ENCODE measurements at places on chromosomes 2 and 18.

DNA sequence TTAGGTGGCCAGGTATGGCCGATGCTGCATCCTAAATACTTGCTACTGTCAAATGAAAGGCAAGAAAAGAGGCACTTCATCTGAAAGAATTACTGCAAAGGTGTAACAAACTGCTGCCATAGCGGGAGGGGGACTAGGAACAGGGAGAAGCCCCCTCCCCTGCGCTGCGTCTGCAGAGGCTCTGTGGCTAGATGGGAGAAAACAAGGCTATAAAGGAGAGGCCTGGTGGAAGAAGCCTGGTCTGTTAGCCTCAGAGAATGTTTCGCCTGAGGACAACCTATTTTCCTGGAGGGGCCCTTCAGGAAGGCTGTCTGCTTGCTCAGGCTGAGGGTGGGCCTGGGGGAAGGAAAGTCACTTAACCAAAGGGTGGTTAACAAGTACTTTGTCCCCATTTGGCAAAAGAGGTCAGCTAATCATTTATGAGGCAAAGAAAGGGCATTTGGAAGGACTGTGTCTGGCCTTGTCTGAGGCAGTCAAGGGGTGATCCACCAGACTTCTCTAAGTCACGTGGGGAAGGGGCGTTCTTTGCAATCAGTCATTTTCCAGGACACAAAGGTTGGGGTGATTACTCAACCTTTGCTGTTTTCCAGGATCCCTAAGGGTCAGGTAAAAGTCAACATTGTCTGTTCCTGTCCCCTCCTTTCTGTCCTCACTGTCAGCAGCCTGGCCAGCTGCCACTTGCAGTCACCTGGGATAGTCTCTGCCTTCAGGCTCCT, 103.0 kb upstream of the TMEM200C start:
- DNase-seq, result no peak

GRCh38 chr2:187939180-187939579, 352.5 kb upstream of the GULP1 start:
- DNase-seq, result no peak

- no peak for DNase-seq
Observed at GRCh38 chr2:152466980-152467676, 132.2 kb downstream of the FMNL2 start.

DNA sequence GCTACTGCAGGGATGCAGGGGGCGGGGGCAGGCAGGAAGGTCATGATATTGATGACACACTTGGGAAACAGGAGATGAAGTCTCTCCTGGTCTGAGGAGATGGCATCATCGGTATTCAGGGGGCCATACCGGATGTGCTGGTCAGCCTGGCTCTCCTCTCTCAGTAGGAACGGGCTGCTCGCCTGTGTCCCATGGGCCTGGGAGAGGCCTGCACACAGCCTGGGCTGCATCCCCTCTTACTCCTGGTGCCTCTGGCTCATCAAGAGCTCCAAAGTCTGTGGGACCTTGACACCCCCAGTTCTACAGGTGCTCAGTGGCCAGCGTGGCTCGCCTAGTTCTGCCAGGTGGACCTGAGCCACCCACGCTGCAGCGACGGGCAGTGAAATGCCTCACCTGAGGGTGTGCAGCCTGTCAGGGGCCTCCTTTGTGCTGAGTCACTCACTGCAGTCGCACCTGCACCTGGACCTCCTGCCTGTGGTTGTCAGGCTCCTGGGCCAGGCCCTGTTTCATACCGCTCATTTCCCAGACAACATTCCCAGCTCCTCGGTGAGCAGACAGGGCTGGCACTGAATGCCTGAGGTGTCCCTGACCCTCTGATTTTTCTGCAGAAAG, 18.6 kb upstream of the CNDP1 start:
- no peak for DNase-seq

DNA sequence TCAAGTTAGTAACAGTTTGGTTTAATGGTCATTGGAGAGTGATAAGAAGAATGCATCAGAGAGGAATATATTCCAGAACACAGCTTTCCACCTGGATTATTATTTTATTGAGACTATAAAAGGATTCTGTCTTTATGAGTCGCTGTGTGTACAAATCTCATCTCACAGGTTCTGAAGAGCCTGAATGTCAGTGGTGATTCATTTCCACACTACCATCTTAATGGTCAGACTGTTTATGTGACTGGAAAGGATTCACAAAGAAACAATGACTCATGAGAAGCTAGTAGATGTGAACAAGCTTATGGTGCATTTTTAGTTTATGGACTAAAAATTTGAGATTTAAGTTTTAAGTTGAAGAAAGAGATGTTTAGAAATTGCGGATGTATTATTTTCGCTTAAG, 685.4 kb upstream of the NRXN1 start:
- DNase-seq, result peak; percentile 6

GRCh38 chr2:189566046-189566445, 14.5 kb downstream of the SLC40A1 start:
- DNase-seq, result no peak

DNA sequence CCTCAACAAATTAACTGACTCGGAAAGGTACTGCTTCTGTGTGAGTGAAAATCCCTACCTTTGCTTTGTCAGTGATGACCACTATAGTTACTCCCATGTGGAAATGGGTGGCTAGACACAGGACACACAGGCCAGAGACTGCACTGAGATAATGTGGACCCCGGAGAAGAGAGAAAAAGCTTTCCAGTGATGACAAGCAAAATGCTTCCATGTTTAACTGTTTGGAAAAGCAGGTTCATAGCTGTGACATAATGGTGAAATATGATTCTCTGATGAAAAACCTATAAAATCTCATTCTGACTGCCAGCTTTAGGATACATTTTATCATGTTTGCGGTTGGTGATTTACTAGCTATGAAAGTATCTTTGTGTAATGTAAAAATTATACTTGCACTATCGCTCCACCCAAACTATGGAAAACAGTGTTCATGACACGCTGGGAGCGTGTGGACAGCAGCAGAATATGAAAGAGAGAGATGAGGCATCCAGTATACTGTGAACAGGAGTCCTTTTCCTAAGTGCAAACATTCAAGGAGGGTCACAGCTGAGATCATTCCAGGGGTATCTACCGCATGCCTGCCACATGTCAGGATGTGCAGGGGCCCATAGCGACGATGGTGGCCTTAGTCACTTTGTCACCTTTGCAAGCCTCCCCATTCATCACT, 782.7 kb upstream of the SOX11 start:
- no peak for DNase-seq

- DNase-seq, result peak; percentile 85
Observed at GRCh38 chr18:63367053-63367953, at the start of gene KDSR. TSS of gene KDSR (minus strand) at chr18:63367206. CDS start at chr18:63367118, 88 bp downstream.

- DNase-seq, result no peak
Observed at GRCh38 chr2:203704430-203704829, 2.0 kb upstream of the CD28 start.

DNA sequence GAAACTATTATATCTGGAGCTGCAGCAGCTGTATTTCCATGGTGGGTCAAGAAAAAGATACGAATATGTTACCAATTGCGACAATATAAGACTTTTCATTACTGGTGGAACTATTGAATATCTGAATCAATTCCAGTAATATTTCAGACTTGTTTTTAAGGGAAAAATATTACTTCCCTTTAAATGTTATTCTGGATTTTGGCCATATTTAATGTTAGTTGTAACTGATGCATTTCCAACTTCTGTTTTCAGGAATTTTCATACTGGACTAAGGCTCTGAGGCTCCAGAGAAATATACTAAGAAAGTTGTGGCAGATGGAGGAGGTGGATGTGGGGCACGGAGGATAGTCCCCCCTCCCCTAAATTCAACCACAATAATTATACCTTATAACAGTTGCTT, 555.2 kb upstream of the SETBP1 start:
- no peak for DNase-seq

GRCh38 chr2:94874277-94874997, 3.2 kb downstream of the TEKT4 start:
- DNase-seq, result peak; percentile 84

DNA sequence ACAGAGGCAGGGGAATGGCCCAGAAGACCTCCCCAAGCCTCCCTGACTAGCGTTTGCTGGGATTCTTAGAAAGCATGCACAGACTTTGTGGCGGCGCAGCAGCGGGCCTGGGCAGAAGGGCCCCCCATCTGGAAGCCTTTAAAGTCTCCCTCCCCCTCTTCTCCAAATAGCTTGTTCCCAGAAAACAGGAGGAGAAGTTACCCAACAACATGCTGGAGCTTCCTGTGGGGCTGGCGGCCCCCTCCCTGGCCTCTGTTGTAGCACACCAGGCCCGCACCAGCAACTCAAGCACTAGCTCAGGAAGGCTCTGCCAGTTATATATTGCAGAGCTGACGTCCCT, 334.8 kb downstream of the DYSF start:
- no peak for DNase-seq

GRCh38 chr2:73268830-73269685, 15.2 kb downstream of the FBXO41 start:
- DNase-seq, result no peak

- DNase-seq, result peak; percentile 83
Observed at GRCh38 chr2:85707304-85707703, 13.1 kb downstream of the GNLY start.

GRCh38 chr2:231189171-231189530, 9.3 kb upstream of the ARMC9 start:
- no peak for DNase-seq

GRCh38 chr2:28612131-28612812, 116.4 kb downstream of the PLB1 start:
- DNase-seq, result no peak

DNA sequence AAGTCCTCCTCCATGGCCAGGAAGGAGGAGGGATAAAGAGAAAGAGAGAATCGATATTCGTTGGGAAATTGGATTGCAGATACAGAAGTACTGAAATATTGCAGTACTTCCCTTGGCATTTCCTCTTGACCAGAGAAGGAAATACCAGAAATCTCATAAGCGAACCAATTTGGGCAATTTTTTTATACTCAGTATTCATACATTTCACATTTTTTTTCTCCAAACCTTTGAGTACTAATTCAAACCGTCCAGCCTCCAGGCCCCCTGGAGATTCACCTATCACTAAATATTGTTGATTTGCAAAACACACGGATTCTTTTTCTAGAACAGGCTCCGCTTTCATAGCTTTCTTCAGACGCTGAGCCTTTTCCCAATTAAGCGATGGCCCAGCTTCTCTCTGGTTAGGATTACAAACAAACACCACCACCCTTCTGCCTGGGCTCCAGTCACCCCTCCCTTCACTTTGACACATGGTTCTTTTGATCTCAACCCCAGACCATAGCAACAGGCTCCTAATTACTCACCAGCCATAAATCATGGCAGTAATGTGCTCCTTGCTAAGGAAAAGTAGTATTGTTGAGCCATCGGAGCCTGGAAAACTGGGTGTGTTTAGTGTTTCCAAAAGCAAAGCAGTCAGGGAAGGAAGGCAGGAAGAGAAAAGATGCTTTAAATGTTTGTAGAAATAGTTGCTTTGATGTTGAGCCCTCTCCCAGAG, 138.4 kb upstream of the CCDC68 start:
- DNase-seq, result peak; percentile 11

GRCh38 chr2:20419007-20419576, 27.8 kb upstream of the RHOB start:
- DNase-seq, result no peak

DNA sequence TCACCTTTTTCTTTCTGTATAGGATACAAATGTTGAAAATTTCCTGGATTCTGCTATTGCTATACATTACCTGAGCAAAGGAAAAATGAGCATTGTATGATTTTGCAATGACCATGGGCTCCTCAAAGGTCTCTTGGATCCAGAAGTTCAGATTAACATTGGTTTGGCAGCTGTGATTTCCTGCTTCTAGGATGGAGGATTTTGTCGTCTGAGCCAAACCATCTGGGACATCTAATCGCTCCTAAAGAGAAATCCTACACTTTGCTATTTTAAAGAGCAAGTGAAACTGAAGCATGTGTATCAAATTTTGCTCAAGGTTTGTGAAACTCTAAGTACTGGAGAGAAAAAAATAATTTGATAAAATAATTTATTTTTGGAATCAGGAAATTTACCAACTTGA, 115.1 kb upstream of the ST6GAL2 start:
- DNase-seq, result no peak

DNA sequence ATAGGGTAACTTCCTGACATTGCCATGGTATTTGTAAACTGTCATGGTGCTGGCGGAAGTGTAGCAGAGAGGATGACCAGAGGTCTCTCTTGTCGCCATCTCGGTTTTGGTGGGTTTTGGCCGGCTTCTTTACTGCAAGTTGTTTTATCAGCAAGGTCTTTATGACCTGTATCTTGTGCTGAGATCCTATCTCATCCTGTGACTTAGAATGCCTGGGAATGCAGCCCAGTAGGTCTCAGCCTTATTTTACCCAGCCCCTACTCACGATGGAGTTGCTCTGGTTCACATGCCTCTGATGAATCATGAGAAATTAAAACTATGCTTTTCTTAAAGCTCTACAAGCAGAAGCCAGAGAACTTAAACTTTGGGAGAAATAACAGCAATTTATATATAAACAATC, 12.7 kb upstream of the NFU1 start:
- no peak for DNase-seq

DNA sequence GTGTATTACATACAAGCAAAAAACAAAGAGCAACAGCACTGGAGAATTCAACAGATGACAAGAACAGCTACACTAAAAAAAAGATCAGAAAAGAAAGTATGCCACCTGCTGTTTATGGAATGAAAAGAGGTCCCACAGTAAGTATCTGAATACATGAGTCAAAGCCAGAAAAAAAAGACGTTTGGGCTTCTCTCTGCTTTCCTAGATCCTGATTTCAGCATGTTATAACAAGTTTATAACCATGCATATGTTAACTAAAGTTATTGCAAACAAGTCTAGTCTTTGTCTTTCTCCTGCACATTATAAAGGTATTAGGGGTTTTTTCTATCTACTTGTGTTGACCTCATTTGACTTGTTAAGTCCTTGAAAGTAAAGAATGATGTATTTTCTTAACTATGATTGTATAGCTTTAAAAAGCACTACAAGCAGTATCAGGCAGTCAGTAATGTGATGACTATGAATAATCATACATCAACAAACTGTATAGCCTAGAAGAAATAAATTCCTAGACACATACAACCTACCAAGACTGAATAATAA, 108.5 kb upstream of the COL5A2 start:
- DNase-seq, result peak; percentile 61

DNA sequence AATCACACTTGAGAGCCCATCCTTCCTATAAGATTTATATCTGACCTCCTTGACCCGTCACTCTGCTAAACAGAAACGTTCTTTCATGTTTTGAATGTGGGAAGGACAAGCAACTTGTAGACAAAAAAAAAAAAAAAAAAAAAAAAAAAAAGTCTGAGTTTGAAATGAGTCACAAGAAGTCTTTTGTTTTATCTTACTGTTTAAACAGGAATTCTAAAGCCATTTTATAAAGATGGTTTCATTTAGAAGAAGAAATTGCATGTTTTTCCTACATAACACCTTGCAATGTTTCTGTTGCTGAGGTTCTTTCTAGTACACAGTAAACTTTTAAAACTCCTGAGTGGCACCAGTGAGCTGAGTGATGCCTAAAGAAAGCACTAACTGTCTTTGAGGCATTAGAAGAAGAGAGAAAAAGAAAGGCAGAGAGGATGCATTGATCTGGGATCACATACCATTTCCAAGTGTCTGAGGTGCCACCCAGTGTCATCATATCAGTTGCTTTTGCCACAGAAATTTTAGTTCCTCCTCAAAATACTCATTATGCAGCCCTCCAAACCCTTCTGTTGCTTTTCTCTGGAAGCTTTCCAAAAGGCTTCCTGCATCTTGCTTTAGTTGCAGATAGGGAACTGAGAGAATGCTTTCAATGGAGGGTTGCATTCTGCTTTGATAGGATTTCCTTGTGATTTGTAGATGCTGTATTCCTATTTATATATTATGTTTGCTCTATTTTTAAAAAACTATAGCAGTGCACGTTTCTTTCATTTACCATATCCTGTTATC, 69.1 kb downstream of the ACVR2A start:
- no peak for DNase-seq
